Kidney tubule cell (primary cell): ENCODE measurements at places on chromosomes 5 and 9.

DNA sequence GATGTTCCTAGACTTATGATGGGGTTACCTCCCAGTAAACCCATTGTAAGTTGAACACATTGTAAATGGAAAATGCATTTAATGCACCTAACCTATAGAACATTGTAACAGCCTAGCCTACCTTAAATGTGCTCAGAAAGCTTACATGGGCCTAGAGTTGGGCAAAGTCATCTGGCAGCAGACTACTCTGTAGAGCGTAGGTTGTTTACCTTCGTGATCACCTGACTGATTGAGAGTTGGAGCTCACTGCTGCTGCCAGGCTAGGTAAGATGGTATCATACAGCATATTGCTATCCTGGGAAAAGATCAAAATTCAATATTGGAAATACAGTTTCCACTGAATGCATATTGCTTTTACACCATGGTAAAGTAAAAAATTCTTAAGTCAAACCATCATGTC, 95.4 kb downstream of the HTR4 start:
- DNase-seq: no peak

- DNase-seq: peak; percentile 45
Measured at GRCh38 chr9:136629879-136630661, 32.6 kb upstream of the EGFL7 start.

DNA sequence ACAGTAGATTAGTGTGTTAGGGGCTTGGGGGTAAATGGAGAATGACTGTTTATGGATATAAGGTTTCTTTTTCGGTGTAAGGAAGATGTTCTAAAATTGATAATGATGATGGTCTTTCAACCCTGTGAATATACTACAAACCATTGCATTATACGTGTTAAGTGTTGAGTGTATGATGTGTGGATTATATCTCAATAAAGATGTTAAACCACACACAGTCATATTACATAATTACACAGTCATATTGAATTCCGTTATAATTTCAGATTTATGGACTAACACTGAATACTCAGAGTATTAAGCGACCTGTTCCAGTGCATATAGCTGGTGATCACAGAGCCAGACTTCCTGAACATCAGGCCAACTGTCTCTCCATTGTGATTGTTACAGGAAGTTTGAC, 68.1 kb downstream of the F2RL2 start:
- DNase-seq: no peak

GRCh38 chr9:86353655-86354010, 577 bp downstream of the TUT7 start:
- no peak for DNase-seq

DNA sequence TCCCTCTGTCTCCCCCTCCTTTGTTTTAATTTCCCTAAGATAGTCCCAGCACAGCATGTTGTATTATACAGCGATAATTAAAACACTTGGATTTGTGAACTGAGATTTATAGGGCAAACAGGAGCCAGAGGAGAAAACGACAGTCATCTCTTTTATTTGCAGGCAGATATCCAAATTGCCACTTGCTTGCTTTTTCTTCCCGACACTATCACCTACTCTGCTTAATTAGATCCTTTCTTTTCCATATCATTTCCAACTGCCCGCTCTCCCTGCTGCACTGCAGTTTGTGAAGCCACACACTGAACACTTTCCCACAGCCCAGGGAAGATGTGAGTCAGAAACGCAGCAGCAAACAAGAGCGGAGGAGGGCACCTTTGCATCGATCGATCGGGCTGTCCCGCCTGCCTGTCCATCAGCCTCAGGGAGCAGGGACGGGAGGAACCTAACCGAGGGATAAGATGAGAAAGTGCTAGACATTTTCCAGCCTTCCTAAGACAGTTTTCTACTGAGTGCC, 35.8 kb upstream of the SPRY4 start:
- peak; percentile 27 for DNase-seq

DNA sequence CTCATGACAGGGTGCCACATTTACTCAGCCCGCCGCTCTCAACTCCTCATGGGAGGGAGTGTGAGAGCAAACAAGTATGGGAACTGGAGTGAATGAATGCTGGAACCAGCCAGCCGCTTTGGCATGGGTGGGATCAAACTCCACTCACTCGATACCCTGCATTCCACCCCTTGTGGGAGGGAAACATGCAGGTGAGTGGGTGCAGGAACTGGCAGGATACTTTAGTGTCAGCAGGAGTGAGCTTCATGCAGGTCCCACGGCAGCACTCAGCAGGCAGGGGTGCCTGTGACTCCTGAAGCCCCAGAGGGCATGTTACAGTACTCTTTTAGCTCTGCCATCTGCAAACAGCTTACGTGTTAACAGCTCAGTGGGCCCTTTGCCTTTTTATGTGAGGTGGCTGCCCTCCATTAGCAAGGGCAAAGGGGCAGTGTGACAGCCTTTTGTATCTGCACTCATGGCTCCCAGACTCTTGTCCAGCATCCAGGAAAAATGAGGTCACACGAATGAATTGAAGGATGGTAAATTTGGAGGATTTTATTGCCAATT, 433.2 kb upstream of the NMUR2 start:
- no peak for DNase-seq

- peak; percentile 12 for DNase-seq
Measured at GRCh38 chr9:137114220-137114612, 317 bp downstream of the DPP7 start.

DNA sequence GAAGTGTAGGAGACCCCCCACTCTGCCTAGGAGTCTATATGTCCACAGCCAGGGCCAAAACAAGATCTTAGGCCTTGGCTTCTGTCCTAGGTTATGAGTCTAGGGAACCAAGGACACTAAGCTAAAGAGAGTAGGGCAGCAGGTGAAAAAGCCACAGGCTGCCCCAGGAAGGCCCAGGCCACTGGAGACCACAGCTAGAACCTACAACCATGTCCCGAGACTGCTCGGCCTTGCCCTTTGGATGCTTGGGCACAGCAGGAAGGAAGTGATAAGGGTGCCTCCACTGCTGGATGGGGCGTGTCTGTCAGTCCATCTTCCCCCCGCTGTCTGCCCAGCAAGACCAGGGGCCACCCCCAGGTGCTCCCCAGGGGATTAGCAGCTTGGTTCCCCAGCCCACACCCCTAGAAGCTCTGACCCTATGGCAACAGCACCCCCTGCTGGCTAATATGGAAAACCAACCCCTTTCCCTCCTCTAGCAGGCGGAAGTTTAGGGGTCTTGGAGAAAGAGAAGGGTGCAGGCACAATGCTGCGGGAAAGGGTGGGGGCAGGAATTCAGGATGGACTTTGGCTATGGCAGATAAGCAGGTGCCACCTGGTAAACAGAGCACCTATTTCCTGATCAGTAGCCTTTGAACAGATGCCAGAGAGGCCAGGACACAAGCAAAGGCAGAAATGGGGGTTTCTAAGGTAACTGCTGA, 10.5 kb upstream of the IRF1 start:
- peak; percentile 69 for DNase-seq

- peak; percentile 26 for DNase-seq
Measured at GRCh38 chr5:10355071-10355889, 1.8 kb downstream of the MARCHF6 start.

GRCh38 chr5:43232943-43233833, 41.2 kb downstream of the NIM1K start:
- DNase-seq: peak; percentile 32

GRCh38 chr5:173866243-173866857, 21.8 kb upstream of the CPEB4 start:
- DNase-seq: no peak

- no peak for DNase-seq
Measured at GRCh38 chr5:7047511-7048261, 334.5 kb downstream of the TENT4A start.

DNA sequence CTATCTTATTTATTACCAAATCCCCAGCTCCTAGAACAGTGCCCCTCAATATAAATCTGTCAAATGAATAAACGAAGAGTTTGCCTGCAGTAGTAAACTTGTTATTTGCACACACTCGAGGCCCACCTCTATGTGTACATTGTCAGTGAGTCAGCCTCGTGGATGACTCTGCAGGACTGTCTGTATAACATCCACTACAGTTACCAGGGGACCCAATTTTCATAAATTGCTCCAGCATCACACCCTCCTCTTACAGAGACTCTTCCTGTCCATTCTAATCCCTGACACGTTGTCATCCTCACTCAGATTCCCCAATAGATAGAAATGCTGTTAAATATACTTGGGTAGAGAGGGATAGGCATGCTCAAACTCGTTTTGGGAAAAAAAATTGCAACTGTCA, 478.5 kb downstream of the RAB3C start:
- no peak for DNase-seq

GRCh38 chr5:24566933-24567332, 77.8 kb downstream of the CDH10 start:
- no peak for DNase-seq

- no peak for DNase-seq
Measured at GRCh38 chr9:69829484-69829883, 8.9 kb downstream of the CFAP95 start.

DNA sequence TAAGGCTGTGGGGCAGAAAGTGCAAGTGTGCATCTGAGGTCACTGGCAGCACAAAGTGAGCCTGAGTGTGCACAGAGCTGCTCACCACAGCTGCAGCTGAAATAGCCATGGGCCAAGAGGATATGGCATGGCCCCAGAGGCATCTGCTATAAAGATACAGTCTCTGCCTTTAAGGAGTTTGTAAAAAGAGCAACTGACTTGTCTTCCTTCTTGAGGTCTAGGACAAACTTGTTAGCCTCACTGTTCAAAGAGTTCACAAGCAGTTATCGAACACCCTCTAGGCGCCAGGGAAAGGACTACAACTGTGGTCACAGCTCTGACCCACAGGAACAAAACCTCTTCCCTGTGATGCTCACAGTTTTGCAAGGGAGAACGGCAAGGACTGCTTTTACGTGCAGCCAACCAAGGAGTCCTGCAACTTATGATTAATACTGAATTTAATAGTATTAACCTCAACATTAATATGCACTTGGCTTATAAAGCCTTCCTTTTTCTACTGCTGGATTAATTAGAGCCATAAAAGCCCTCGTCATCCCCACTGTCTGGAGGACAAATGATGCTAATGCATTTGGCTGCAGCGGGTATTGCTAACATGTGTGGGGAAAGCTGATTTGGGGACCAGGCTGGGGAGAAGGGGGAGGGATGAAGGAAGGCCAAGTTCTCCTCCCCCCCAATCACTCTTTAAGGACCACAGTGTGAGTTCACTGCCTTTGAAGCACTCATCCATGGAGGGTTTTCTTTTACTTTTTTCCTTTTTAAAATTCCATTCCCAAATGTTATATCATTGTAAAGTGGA, 189.8 kb upstream of the TRIM32 start:
- no peak for DNase-seq

DNA sequence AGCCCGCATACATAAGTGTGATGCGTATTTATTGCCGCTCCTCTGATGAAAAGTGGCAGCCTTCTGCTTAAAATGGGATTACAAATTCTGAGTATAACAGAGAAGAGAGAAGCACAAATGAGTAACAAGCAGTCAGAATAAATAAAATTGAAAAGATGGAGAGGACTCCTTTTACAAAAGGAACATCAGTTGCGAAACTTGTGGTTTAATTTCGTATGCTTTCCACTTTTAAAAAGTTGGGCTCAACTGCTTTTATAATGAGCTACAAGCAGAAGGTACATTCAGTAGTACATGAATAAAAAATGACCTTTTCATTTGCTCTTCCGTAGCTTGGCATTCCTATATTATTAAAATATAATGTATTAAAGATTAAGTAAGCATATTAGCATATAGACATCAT, 320.0 kb downstream of the FBXL17 start:
- DNase-seq: no peak

DNA sequence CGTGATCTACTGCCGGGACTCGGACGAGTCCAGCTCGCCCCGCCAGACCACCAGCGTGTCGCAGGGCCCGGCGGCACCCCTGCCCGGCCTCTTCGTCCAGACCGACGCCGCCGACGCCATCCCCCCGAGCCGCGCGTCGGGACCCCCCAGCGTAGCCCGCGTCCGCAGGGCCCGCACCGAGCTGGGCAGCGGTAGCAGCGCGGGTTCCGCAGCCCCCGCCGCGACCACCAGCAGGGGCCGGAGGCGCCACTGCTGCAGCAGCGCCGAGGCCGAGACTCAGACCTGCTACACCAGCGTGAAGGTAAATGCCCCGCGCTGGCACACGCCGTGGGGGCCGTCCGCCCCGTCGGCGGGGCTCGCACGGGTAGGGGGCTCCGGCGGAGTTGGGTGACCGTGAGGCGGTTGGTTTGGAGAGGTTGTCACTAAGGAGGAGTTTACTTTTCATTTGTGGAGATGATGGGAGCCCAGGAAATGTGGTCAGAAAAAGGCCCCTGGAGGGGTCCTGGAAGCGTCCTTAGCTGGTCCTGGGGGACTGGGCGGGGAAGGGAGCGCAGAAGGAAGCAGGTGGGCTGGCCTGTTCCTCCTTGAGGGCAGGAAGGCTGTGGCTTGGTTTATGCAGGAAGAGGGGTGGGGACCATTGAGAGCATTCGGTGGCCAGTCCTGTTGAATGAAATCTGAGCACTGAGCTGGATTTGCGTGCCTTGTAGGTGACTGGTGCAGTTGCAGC, 647 bp downstream of the PDE8B start:
- no peak for DNase-seq
